WTC11 (cell line): ENCODE measurements at places on chromosomes 7 and 10. TPM values are rescaled to one million over a fixed set of nuclear protein-coding genes. Genes with fewer than 3 reads are reported as not detected.

- DNase-seq: peak; percentile 68
These were observed 1.1 kb downstream of the NANOS1 start for GRCh38 chr10:119030421-119031250.

- no peak for DNase-seq
These were observed 90.0 kb downstream of the NRP1 start for GRCh38 chr10:33244354-33244967.

GRCh38 chr10:14448197-14448990 is 117.7 kb upstream of the FRMD4A start:
- no peak for DNase-seq

DNA sequence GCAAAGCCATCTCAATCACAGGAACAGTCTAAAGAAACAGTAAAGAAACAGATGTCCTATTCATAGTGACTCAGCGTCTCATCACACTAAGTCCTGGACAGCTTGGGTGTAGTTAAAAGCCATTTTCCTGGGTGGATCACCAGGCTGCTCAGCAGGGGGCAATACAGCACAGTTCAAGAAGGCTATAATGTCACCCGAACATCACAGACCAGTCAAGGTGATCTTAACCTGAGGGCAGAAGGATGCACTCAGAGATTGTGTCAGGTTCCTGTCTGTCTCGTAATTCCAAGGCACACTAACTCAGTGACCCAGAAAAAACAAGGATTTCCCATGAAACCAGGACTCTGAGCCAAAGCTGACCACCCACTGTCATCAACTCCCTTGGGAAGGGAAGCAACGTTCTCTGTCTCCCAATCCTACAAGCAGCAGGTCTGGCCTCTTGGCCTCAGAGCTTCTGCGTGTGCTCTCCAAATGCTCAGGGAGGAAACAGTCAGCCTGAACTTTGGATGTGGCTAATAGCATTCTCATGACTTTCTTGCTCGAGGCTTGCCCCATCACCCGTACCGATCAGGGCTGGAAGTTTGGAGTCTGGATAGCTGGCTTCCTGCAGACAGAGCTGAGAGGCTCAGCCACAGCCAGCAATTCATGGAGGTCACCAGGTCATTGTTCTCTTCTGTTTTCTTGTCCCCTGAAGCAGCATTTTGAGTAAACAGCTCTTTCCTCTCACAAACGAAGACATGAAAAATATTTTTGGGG is 90.4 kb upstream of the FAM171A1 start:
- no peak for DNase-seq

DNA sequence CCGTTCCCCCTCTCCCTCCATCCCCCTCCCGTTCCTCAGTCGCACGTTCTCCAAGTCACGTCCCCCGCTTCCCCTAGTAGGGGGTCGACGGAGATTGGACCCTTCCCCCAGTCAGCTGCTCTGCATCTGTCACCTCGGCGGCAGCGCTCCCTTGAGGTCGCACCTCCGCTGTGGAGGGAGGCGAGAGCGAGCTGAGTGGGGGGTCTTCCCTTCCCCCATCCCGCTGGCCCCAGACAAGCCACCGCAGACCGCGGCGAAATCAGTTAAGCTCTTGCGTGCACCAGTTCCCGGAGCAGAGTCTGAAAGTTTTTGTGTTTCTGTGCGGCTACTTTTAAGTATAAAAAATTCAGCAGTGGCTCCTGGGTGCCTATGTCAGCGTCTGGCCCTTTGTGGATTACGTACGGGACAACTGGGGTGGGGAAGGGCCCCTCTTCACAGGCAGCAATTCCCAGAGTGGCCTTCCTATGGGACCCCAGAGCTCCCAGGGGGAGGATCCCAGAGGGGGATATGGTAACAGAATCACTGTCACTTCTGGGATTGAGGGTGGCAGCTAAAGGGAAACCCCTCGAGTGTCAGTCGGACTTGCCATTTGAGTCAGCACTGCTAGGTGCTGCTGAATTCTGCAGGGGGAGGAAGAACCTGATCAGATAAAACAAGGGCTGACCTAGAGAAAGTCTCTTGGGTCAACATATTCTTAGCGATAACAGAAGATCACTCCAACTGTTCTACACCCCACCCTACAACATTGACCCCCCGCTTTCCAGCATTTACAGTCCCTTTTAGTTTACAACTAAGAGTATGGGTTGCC is 12.5 kb upstream of the DDIT4 start:
- no peak for DNase-seq

DNA sequence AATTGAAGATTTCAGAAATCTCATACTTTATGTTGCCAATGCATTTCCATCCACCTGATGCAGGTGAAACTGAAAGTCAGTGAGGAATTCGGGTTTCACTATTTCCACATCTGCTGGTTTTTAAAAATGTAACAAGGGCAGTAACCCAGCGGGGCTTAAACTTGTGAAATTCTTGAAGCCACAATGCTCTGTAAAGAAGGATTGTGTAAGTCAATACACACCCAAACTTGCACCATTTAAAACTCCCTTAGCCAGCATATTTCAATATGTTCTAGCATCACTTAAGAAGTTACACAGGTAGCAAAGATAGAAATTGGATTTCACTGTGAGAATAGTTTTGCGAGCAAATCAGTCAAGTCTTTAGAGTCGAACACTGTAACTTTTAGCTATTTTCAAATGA is 386.1 kb downstream of the PLXDC2 start:
- no peak for DNase-seq

GRCh38 chr10:120970595-120971529 is 119.7 kb downstream of the WDR11 start:
- DNase-seq: no peak

DNA sequence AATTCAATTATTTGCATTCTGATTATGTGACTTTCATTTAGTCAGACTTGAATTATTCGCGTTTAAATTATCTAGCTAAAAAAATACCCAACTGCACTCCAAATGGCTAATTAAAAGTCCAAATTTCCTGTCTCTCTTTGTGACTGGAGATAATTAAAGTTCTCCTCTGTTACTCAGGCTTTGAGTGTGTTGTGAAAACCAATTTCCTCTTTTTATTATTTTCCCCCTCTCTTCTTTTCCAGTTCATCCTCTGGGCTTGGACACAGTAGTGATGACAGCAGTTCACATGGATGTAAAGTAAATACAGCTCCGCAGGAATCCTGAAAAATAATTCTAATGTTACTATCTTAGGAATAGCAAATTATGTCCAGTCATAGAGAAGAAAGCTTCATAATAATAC is 80.6 kb downstream of the SNX10 start:
- DNase-seq: no peak

DNA sequence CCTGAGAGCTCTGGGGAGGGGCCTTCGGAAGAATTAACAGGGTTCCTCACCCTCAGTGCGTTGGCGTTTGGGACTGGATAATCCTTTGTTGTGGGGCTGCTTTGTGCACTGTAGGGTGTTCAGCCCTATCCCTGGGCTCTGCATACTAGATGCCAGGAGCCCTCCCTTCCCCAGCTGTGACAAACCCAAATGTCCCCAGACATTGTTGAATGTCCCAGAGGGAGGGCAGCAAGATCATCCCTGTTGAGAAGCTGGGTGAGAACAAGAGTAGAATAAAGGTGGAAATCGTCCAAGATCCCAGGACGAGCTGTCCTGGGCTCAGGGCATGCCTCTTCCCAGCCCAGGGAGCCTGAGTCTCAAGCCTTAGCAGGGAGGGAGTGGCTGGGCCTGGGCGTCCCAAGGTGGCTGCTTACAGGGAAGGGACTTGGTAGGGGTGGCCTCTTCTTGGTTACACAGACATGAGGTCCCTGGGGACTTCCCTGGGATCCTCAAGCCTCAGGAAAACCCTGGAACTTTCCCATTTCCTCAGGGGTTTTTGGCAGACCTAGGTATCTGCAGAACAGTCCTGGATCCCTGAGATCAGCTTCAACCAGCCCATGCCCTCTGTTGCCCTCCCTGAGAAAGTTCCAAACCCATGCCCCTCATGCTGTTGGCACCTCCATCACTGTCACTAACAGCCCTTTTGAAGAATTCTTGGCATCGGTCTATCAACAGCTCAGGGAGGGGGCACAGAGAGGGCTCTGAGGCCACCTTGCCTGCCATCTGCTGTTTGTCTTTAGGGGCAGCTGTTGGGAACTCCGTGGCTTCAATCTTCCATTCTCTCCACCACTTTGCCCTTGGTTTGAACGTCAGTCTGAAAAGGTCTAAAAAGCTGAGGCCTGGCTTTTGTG is 53.7 kb downstream of the GOLGA7B start:
- DNase-seq: no peak

GRCh38 chr7:80334196-80334595 is 177.7 kb downstream of the GNAT3 start:
- no peak for DNase-seq

GRCh38 chr10:9140373-9140772 is 1085.9 kb downstream of the GATA3 start:
- DNase-seq: no peak

- DNase-seq: no peak
These were observed 32.3 kb upstream of the DNAJB12 start for GRCh38 chr10:72386916-72387586.

DNA sequence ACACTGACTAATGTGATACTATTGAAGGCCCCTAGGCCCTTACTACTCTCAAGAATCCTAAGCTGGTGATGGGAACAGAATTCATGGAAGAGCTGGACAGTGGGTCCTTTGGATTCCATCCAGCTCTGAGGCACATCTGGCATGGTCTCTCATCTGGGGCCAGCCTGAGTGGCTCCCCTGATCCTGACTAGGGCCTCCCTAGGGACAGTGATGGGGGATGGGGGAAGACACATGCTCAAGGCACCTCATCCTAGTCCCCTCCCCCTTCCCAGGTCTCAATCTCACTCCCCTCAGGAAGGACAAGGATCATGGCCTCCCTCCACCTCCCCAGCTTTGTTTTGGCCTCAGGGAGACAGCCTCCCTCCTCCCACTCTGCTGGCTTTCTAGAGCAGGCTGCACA is 1.8 kb downstream of the KCNIP2 start:
- no peak for DNase-seq

DNA sequence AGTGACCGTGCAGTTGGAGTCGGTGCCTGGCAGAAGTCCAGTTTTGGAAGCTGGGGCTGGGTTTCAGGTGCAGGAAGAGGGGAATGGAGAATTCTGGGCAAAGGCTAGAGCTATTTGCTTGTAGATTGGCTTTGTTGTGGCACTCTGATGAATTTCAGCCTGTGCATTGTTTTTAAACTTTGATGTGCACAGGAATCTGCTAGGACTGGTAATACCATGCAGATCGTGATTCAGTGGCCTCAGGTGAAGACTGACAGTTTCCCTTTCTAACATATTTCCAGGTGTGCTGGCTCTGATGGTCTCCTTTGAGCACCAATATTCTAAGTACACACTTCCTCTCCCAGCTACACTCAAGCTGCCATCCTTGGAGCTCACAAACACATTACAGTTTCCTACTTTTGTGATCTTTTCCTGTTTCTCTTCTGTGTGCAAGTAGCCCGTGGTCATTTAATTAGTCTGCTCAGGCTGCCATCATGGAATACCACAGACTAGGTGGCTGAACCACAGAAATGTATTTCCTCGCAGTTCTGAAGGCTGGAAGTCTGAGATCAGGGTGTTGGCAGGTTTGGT is 55.6 kb downstream of the NOC3L start:
- no peak for DNase-seq

DNA sequence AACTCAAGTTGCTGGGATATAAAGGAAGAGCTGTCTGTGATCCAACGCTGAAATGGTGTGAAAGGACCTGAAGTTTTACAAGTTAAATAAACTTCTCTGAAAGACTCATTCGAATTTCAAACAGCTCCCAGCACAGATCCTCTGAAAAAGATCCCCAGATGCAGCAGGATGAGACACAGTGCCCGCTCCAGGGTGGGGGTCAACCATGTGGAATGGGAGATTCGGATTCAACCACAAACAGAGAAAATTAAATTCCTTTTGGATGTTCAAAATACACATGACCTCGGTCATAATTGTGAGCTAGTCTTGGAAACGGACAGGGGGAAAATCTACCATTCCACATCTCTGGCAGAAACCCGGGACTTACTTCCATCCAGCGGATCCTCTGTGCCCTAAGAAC is 119.6 kb downstream of the PRKAG2 start:
- no peak for DNase-seq

- no peak for DNase-seq
These were observed 241.7 kb upstream of the PLXNA4 start for GRCh38 chr7:132817949-132818348.

ACSM6 gene
- total RNA-seq: 0.11 to 0.14 TPM in 2 of 3 replicates, not detected in the other

CTAGE6 gene
- not detected in 3 replicates for total RNA-seq

CHAT gene
- not detected in 3 replicates for total RNA-seq

SLC39A12 gene
- not detected in 3 replicates for total RNA-seq

KDM7A gene
- 11.4 to 12.4 TPM (median 12.2 TPM) in 3 replicates for total RNA-seq

CLDN3 gene
- 20.7 to 35.1 TPM (median 34.8 TPM) in 3 replicates for total RNA-seq
